ENCODE measurements at places on chromosomes 13 and 19.

DNA sequence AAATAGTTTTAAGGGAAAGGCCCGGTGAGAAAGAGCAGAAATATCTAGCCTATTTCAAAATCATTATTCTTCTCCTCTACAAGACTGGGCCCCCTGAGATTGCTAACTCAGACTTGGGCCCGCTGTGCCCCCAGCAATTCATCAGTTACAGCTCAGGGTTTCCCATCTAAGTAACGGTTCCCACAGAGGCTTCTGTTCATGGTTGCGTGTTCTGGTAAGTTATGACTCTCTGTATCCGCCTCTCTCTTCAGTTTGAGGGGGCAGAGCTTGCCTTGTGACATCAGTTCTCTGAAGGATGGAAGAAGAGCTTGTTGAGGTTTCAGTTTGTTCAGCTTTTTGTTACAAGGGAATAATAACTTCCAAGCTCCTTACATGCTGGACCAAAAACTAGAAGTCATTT, 11.6 kb downstream of the ZNF57 start:
- DNase-seq: no peak

DNA sequence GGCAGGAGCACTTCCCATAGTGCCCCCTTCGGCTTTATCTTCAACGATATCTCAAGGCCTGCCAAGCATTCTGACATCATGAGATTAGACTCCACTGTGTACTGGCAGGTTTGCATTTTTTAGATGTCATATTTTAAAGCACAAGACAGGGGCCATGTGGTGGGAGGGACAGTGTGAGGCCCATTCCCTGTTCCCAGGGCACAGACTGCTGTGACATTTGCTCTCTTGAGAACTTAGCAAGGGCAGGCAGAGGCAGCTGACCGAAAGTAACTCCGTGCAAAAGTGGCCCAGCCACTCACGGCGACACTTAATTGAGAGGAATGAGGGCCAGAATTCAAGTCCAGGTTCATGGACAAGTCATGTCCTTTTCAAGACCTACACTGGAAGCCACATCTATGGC, 201.8 kb downstream of the COL4A1 start:
- no peak for DNase-seq

GRCh38 chr19:30227661-30228112, 144.5 kb upstream of the ZNF536 start:
- DNase-seq: no peak

DNA sequence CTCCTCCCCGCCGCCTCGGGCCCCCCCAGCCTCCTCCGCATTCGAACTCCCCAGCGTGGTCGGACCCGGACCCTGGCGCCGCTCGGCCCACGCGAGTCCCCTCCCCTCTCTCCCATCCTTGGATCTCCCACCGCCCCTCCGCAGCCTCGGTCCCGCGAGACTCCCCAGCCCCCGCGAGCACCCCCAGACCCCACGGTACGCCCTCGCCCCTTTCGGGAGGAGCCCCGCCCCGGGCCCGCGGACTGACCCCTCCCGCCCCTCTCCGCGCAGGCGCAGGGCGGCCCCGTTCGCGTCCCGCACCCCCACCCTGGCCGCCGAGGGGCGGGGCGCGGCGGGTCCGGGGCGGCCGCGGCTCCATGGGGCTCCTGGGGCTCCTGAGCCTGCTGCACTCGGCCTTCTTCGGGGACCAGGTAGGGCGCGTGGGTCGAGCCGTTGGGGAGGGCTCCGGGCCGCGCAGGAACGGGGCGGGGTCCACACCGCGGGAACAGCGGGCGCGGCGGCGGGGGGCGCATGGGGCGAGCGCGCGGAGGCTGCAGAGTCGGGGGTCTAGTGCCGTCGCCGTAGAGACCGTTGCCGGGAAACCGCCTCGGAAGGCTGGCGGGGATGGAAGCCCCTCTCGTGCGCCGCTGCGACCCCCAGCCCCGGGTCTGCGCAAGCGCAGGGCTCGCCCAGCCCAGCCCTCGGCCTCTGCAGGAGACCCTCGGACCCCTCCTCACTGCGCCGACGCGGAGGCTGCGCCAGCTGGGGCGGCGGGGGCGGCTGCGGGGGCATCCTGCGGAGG, 3.8 kb upstream of the APC2 start:
- DNase-seq: no peak

DNA sequence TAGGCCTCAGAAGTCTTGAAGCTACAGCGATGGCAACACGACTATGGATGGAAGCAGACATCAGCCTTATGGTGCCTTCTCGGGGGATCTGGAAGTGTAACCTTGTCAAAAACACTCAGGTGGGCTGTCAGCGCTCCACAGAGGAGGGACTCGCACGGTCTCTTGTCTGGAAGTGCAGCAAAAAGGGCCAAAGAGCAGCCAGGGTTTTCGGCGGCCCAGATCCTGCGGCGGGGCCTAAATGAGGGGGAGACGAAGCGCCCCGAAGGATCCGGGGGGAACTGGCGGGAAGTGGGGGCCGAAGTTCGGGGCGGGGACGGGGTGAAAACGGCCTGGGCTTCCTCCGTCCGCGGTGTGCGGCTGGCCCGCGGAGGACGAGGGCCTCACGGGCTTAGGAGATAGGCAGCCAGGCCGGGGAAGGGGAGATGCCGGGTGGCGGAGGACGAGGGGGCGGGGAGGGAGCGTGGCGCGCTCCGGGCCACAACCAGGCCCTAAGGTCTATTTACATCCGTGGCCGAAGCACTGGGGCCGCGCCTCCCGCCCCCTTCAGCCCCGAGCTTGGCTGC, 637 bp downstream of the RANBP3 start:
- DNase-seq: no peak

DNA sequence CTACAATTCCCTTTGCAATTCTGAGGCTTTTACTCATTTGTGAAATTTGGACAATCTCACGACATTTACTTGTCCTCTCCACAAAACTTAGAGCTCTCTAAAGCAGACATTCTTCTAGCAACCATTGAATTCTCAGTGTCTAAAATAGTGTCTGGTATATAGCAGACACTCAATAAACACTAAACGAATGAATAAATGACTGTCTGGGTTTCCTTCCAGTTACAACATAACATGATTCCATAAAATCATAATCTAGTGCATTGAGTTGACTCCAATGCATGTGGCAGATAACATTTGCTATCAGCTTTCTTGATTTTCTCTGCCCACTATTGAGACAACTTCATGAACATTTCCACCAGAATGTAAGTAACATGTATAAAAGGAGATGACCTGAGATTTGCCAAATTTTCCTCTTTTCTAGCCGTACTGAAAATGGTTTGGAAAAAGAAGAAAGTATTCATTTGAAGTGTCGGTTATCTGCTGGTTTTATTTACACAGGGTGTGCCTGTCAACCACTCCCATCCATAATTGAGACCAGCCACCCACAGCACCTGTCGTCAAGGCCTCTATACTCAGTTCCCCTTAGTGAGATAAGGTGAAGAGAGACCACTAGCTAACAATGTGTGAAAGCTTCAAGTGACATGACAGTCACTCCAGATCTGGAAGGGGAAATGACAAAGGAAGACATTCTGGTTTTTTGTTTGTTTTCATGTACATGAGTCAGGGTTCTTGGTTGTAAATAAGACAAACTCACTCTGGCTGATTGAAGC, 4.8 kb upstream of the SERP2 start:
- no peak for DNase-seq

- DNase-seq: no peak
Observed at GRCh38 chr19:5141850-5142724, 173.2 kb downstream of the KDM4B start.

- DNase-seq: no peak
Observed at GRCh38 chr13:96141032-96141431, 51.1 kb downstream of the HS6ST3 start.

DNA sequence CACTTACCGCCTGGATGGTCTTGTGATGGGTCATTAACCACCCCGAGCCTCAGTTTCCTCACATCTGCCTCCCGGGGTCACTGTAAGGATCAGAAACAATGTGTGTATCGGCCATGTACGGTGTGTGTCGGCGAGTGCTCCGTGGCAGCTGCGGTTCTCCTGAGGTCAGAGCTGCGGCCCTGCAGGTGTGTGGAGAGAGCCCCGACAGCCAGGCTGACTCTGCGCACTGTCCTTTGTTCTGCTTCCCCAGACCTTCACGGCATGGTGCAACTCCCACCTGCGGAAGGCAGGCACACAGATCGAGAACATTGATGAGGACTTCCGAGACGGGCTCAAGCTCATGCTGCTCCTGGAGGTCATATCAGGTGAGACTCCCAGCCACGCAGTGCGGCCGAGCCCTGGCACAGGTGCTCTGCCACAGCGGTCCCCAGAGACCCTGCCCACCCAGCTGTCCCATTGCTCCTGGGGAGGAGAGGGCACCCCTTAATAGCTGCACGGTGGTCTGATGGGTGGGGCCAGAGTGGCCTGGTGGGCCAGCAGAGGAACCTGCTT, 43.8 kb downstream of the CAPN12 start:
- no peak for DNase-seq

- peak; percentile 91 for DNase-seq
Observed at GRCh38 chr13:45119469-45119990, 780 bp upstream of the GTF2F2 start.

GRCh38 chr13:20474515-20474914, 51.1 kb downstream of the CRYL1 start:
- no peak for DNase-seq

GRCh38 chr19:11494634-11495285, 10.9 kb downstream of the ZNF653 start:
- DNase-seq: no peak

DNA sequence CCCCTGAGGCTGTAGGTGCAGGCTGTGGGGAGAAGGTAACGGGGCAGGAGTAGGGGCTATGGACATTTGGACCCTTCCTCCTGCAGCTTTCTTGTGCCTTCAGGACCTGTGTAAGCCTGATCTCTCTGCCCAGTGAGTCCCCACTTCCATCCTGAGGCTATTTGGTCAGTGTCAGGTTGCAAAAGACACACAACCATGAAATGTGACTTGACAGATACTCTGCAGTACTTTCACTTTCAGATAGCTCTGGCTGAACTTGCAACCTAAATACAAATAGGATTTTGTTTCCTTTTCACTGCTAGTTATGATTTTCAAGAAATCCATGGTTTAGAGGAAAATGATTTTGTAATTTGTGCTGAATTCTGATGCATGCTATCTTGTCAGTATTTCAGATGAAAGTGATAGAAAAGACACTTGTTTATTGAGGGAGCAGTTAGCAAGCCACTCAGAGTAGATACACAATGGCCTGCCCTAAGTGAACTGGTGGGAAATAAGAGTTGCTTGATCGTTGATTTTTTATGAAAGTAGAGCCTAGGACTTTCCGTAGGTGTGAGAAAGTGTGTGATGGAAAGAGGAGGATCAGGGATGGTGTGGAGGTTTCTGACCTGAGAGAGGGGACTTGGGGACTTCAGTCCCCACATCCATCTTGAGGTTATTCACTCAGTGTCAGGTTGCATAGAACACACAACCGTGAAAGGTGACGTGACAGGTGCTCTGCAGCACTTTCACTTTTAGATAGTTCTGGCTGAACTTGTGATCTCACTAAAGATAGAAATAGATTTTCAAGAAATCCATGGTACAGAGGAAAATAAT, 18.1 kb upstream of the EID2 start:
- peak; percentile 59 for DNase-seq

DNA sequence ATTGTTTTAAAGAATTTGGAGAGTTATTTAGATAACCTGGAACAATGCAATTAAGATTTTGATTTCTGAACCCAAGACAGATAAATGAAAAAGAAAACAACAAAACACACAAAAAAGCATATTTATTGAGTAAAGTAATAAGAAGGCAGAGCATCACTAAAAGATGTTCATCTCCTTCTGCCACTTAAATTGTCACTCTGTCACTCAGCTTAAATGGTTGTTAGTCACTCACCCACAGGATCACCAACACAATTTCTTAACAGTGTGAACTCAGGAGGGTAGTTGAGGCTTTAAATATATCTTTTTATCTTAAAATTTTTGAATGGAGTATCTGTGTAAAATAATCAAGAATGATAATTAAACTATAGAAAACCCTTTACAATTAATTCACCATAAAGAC, 1215.5 kb upstream of the PCDH20 start:
- no peak for DNase-seq

GRCh38 chr19:38070573-38070972, 153.4 kb downstream of the DPF1 start:
- no peak for DNase-seq

- no peak for DNase-seq
Observed at GRCh38 chr13:113157206-113157928, 1.1 kb upstream of the PROZ start.

- DNase-seq: no peak
Observed at GRCh38 chr13:73733706-73734105, 400.5 kb downstream of the KLF12 start.

DNA sequence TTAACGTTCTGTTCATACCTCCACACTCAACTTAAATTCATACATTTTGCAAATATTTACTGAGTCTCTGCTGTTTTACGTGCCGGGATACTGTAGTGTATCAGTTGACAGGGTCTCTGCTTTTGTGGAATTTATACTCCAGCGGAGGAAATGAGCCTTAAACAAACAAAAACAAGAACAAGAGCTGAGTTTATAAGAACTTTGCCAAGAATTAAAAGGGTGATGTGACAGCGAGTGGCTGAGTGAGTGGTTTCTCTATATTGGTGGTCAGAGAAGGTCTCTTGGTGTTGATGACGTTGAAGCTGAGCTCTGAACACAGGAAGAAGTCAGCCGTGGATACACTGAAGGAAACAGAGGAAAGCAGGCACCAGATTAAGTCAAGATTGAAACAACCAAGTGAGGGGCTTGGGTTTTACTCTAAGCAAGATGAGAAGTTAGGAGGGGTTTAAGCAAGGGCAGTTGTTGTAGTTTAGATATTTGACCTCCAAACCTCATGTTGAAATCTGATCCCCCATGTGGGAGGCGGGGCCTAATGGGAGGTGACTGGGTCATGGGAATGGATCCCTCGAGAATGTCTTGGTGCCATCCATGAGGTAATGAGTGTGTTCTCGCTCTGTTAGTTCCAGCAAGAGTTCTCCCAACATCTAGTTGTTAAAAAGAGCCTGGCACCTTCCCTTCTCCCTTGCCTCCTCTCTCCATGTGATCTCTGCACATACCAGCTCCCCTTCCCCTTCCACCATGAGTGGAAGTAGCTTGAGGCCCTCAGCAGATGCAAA, 248.3 kb downstream of the DCLK1 start:
- DNase-seq: no peak

GRCh38 chr13:72384186-72384823, 343.1 kb downstream of the MZT1 start:
- no peak for DNase-seq
